ENCODE measurements at places on chromosomes 5 and 9.

DNA sequence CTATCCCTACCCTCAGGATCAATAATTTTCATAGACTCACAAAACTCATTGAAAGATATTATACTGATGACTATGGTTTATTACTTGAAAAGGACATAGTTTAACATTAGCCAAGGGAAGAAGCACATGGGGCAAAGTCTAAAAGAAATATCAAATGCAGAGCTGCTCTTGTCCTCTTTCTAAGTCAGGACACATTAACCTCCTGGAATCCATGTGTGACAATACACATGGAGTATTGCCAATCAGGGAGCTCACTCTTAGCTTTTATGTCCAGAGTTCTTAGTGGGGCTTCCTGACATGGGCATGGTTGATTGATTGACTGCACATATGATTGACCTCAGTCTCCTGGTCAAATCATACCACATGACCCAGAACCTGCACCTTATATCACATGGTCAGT, 165.5 kb upstream of the COX7C start:
- DNase-seq: no peak

GRCh38 chr9:8718121-8718725, 918.6 kb upstream of the DMAC1 start:
- no peak for DNase-seq

DNA sequence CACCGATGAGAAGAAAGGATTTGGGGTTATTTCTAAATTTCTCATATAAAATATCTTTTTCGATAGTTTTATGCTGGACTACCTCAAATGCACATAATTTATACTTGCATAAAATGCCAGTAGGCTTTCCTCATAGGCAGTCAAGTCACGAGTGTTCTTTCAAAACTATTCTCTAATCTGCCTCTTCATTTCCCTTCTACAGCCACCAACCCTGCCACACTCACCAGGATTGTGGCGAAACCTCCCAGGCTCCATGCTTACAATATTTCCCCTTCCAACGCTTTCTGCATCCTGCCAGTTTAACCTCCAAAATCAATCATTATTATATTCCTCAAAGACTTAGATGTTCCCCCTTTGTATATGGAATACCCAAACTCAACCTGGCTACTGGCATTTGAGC, 65.4 kb downstream of the FRMD3 start:
- DNase-seq: no peak

DNA sequence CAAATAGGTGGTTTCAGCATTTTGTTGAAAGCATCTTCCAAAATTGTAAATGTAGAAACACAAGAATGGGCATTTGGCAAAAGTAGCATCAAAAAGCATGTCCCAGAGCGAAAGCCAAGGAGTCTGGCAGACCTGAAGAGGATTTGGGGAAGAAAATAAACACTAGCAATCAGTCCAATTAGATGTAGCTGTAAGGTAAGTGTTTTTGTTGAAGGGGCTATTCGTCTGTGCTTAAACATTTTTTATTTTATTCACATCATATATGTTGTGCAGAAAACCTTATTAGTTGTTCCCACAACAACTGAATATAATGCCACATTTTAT, 954.1 kb upstream of the COX7C start:
- no peak for DNase-seq

DNA sequence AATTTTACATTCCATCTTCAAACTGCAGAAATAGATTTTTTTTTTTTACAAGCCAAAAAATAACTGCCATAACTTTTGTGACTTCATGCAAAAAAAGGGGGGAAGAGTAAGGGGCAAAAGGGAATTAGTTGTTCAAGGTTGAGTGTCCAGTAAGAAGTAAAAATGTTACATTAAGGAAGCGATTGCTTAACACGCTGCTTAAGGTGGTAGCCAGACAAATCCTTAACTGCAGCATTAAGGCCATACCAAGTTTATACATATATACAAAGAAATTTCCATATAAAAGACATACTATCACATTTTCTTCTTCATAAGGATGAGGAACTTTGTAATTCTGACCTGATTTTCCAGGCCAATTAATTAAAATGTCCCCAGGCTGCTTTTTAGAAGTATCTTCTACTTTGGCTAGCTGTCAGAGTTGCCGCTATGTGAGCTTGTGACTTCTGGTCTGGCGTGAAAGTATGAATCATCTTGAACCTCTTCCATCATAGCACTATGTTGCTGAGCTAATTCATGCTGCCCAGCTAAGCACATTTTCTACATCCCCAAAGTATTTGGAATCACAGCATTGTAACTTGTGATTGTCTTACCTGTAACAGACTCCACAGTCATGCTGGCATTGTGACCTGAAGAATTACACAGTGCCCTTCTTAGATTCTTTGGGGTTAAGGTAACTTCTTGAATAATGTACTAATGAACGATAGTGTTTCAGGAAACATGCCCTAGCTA, 40.0 kb downstream of the G3BP1 start:
- DNase-seq: no peak

DNA sequence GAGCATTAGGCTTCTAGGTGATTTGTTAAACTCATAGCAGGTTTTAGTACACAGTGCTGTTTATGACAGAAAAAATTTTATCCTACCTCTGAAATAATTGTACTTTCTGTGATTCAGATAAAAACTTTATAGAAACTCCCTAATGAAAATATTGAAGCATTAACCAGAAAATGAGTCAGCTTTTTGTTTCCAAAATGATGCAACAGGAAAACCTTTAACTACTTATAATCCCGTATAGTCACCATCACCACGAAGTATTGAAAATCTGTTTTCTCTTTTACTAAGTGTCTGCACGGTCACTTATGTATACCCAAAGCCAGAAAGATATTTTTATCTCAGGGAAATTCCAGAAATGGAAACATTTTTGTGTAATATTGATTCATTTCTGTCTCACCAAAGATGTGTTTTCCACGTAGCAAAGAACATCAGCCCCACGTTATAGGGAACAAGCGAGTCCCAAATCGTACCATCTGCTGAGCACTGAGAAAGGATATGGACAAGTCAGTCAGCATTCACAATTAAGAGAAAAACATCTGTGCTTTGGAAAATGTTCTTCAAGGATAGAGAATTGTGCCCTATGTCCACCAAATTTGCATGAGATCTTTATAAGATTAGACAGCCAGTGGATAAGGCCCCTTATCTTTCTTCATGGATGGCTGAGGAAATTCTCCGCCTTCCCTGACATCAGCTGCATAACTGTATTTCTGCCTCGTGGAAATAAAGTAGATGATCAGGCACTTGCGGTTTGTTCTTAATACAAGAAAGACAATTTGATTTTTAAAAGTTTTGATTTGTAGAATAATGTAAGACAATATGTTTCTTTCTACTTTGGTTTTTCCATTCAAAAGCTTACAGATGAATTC, 41.9 kb downstream of the TNFAIP8 start:
- no peak for DNase-seq

GRCh38 chr9:2593744-2594143, 27.8 kb upstream of the VLDLR start:
- DNase-seq: no peak

DNA sequence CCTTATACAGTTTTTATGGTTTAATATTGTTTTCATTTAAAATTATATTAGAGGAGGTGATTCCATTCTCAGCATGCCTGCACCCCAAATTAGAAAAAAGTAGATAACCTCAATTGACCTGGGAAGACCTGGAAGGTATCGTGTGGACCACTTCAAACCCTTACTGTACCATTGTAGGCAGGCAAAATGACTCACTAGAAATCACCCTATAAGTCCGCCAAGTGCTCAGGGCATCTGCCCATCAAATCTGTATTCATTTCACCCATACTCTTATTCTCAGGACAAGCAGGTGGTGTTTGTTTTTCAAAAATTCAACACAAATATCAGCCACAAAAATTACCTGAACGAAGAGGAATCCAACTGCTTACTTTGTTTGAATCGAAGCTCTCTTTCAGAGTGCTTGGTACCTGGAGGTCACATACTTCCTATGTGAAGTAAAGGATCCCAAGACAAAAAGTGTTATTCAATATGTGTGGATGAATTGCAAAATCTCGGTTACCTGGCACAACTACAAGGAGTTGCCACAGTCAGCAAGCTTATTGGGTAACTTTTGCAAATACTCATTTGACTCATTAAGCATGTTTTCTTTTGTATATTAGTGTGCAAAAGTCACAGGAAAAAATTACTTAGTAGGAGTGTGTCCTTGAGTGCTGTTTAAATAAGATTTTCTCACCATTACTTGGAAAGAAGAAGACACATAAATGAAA, 216.2 kb downstream of the ENC1 start:
- DNase-seq: no peak

DNA sequence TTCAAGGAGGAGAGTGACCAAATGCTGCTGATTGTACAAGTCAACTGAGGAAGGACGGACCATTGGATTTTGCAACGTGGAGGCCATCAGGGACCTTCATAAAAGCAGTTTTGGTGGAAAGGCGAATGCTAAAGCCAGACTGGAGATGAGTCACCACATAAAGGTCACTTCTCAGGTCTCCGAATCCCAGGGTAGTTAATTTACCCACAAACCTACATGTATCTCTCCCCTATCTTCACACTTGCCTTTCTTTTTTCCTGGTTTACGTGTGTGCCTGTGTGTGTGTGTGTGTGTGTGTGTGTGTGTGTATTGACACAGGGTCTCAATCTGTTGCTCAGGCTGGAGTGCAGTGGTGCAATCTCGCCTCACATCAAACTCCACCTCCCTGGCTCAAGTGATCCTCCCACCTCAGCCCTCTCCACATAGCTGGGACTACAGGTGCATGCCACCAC, 4.6 kb upstream of the CTNNA1 start:
- no peak for DNase-seq

- no peak for DNase-seq
Observed at GRCh38 chr5:44875661-44876605, 67.2 kb downstream of the MRPS30 start.

DNA sequence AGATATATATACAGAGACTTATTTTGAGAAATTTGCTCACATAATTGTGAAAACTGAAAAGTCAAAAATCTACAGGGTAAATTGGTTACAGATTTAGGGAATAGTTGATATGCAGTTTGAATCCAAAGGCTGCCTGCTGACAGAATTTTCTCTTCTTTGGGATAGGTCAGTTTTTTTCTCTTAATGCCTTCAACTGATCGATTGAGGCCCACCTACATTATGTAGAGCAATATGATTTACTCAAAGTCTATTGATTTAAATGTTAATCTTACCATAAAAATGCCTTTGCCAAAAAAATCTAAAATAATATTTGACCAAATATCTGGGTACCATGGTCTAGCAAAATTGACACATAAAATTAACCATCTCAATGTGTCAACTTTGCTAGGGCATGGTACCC, 3.9 kb upstream of the GHR start:
- no peak for DNase-seq

DNA sequence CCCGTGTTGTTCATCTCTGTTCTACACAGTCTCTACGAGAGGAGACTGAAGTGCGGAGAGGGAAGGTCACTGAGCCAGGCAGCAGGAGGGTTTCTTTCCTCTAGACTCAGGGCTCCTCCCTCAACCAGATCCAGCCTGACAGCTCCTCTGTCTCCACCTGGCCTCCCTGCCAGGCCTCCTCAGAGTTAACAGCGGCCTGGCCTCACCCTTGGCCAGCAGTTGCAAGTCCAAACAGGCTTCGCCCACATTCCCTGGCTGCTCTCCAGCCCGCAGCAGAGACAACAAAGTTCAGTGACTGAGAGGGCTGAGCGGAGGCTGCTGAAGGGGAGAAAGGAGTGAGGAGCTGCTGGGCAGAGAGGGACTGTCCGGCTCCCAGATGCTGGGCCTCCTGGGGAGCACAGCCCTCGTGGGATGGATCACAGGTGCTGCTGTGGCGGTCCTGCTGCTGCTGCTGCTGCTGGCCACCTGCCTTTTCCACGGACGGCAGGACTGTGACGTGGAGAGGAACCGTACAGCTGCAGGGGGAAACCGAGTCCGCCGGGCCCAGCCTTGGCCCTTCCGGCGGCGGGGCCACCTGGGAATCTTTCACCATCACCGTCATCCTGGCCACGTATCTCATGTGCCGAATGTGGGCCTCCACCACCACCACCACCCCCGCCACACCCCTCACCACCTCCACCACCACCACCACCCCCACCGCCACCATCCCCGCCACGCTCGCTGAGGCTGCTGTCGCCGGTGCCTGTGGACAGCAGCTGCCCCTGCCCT, at the start of gene HRCT1:
Gene HRCT1, plus strand, starts transcription at position 291 of the 768 bp plus-strand sequence. Its CDS starts 86 bp downstream, at position 377.
- no peak for DNase-seq

DNA sequence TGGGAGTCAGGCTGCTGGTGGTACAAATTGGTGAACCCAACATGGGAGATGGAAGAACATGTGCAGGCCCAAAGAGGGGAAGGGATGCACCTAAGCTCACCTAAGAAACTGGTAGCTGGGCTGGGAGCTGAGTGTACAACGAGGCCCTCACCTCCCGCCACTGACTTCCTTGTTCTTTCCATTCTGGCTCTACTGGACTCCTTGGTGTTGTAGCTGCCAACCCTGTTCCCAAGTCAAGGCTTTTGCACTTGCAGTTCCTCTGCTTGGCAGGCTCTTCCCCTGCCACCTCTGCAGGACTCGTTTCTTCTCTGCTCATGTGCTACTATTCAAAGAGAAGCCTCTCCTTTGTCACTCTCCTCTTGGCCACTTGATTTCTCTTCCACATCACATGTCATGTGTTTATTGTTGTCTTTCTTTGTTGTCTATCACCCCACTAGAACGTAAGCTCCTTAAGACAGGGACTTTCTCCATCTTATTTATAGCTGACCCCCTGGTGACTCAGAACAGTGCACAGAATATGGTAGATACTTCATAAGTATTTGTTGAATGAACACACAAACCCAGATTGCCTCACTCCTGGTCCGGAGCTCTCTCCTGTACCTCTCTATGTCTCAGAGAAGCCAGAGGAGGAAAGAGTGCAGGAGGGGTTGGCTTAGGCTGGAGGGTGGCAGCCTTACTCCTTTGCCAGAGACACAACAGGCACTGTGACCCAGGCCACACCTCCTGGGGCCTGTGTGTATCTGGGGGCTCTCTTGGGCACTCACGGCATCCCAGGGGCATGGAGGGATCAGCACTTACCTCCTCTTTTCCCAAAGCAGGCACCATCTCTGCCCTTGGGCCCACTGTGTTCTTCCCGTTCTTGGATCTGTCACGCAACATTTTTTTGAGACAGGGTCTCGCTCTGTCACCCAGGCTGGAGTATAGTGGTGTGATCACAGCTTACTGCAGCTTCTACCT, 5.2 kb upstream of the SPINK4 start:
- no peak for DNase-seq

DNA sequence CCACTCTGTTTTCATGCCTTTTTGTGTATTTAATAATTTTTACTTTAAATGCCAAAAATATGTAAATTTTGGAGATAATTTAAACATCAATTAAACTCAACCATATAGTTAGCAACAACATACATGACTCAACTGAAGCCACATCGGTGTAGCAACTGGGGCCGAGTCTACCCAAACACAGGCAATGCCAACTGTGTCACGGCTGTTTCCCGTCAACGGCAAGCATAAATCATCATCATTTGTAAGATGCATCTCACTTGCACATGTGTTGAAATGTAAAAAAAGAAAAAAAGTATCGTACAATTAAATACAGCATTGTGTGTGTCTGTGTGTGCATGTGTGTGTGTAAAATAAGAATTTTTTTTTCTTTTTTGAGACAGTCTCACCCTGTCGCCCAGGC, 160.1 kb upstream of the TAS2R1 start:
- DNase-seq: no peak

Measured in NCI-H526 treated with DMSO at 0.1 percent for 48 hours (cell line).